ENCODE measurements at places on chromosomes 11 and 22. TPM values are rescaled to one million over a fixed set of nuclear protein-coding genes. Genes with fewer than 3 reads are reported as not detected.

DNA sequence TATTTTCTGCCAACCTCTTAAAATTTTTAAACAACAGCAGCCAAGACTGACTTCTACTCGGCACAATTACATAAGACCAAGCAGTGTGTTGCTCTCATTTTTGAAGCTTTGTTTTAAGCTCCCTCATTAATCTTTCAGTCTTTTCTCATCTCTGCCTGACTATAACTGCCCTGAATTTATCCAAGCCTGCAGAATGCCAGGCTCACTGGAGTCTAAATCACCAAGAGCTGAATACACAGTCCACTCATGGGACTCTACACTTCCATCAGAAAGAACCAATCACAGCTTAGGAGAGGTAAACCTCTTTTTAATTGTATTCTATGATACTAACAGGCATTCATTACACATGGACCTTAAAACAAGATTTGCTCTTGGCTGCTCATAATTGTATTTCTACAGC is 178.7 kb downstream of the CADM1 start:
- no peaks in the 10 kb centered on the region for H3K36me3 ChIP-seq
- no peak overlapping the region for H3K27ac ChIP-seq
- no peaks in the 10 kb centered on the region for H3K4me1 ChIP-seq
- no peak overlapping the region for H3K4me3 ChIP-seq

DNA sequence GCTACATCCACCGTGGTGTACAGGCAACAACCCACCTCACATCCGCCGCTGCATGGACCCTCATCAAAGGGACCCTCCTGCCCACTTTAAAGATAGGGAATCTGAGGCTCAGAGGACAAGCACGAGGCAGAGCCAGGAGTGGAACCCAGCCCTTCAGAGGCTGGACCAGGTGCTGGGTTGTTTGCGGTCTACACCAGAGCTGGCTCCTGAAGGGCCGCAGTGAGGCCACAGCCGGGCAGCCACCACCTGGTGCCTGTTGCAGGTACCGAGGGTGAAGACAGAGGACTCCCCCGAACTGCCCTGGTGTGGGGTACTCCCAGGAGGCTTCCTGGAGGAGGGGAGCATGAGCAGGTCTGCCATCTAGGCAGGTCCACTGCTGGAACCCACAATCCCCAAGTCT is 78.8 kb downstream of the DHCR7 start:
- peaks cover 8% of the 10 kb centered on the region for H3K27me3 ChIP-seq
- H3K36me3 ChIP-seq: no peaks in the 10 kb centered on the region
- H3K27ac ChIP-seq: no peak overlapping the region
- no peak overlapping the region for H3K4me3 ChIP-seq
- no peak for DNase-seq

DNA sequence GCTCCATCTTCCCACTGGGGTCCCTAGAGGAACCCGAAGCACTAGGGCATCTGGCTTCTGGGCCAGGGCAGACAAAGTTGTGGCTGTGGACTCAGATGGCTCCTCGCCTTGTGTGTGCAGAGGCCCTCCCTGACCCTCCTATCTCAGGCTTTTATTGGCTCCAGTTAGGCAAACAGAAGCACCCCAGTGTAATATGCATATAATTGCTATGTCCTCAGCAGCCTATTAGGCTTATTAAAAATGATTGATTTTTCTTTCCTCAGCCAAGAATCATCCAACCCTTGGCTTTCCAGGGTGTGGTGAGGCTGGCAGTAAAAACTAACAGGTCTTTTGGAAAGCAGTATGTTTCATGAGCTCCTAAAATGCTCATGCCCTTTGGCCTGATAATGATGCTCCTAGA is 22.3 kb downstream of the UPB1 start:
- H3K4me1 ChIP-seq: peaks cover 19% of the 10 kb centered on the region
- no peak overlapping the region for H3K4me3 ChIP-seq
- H3K27me3 ChIP-seq: no peaks in the 10 kb centered on the region
- no peaks in the 10 kb centered on the region for H3K36me3 ChIP-seq
- no peak overlapping the region for H3K27ac ChIP-seq

Gene VEGFB
- 54.0 TPM for total RNA-seq

- H3K4me1 ChIP-seq: no peaks in the 10 kb centered on the region
- no peak overlapping the region for H3K27ac ChIP-seq
- H3K27me3 ChIP-seq: no peaks in the 10 kb centered on the region
- H3K36me3 ChIP-seq: peaks cover 16% of the 10 kb centered on the region
- no peak overlapping the region for H3K4me3 ChIP-seq
- DNase-seq: no peak
Observed at GRCh38 chr11:30329150-30329940, 6.4 kb downstream of the ARL14EP start.

- H3K27ac ChIP-seq: peak overlapping the region; percentile 88
- H3K27me3 ChIP-seq: no peaks in the 10 kb centered on the region
- peaks cover 49% of the 10 kb centered on the region for H3K4me1 ChIP-seq
- DNase-seq: no peak
Observed at GRCh38 chr22:46767249-46767985, 5.0 kb downstream of the TBC1D22A start.
